ENCODE measurements at places on chromosomes 1 and 21. TPM values are rescaled to one million over a fixed set of nuclear protein-coding genes. Genes with fewer than 3 reads are reported as not detected.
A peak's percentile ranks its signal among the peaks of the same experiment; 100 is the strongest.

DNA sequence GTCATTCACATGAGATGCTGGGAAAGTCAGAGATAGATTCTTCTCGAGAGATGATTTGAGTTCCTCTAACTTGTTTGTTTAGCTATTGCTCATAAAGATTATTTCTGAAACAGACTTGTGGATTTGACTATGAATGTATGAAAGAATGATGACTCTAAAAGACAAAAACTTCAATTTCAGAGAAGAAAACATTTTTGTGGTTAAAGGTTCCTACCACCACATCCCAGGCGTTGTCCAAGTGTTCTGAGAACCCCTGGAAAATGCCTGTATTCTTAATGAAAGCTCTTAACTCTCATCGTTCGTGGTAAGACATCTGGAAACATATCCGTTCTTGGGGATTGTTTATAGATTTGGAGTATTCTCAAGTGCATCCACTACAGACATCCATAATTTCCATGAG lies 228.7 kb downstream of the BARHL2 start:
- DNase-seq = no peak

DNA sequence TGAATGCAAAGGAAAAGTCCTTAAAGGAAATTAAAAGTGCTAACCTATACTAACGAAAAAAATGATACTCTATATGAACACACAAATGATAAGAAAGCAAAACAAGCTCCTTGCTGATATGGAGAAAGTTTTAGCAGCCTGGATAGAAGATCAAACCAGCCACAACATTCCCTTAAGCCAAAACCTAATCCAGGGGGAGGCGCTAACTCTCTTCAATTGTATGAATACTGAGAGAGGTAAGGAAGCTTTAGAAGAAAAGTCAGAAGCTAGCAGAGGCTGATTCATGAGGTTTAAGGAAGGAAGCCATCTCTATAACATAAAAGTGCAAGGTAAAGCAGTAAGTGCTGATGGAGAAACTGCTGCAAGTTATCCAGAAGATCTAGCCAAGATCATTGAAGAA lies 3.4 kb downstream of the KRTAP23-1 start:
- no peak for DNase-seq

Gene SLC22A15
- polyA plus RNA-seq = 4.1 TPM

GRCh38 chr1:94737124-94737998 lies 82.8 kb upstream of the SLC44A3 start:
- no peak for DNase-seq

DNA sequence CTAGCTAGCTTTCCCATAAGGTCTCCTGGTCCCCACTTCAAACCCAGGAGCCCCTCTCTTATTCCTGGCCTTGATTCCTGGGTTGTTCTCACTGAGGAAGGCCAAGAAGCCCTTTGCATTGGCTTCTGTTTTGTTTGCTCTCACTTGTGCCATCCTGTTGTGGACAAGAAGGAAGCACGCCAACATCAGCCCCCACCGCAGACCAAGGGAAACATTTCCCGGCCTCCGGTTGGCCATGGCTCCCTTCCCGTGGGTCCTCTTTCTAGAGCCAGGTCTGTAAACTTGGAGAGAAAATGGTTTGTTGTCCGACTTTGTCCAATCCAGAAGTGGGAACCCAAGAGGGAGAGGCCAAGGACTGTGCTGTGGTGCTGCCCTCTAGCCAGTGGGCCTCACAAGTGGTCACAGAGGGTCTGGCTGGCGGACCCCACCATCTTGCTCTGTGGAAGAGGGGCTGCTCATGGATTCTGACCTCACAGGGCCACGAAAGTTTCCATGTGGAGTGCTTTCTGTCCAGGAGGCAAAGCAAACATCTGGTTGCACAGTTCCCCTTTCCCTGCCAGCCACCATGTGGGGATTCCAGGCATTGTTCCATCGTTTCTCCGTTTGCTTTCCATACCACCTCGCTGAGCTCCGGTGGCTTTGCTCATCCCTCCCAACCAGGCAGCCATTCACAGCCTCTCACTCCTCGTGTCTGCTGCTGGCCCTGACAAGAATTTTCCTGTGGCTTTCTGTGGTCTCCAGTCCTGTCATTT lies 18.9 kb upstream of the TENT5C start:
- DNase-seq = no peak

Gene FCRLA
- polyA plus RNA-seq = 0.22 TPM

Gene PRMT6
- polyA plus RNA-seq = 44.6 TPM

- DNase-seq = no peak
These were observed 236.2 kb upstream of the NRIP1 start for GRCh38 chr21:15301014-15301413.

Gene PTTG1IP
- polyA plus RNA-seq = 281 TPM

Gene LDLRAD2
- 4.4 TPM for polyA plus RNA-seq

Gene LRRIQ3
- 5.4 TPM for polyA plus RNA-seq

- DNase-seq = peak; percentile 44
These were observed 698 bp downstream of the MOV10 start for GRCh38 chr1:112674986-112675727.

- no peak for DNase-seq
These were observed 110.4 kb downstream of the PDE9A start for GRCh38 chr21:42763581-42764442.

GRCh38 chr1:99352821-99353220 lies 88.5 kb downstream of the PLPPR4 start:
- DNase-seq = no peak

Gene LINGO4
- polyA plus RNA-seq = 0.03 TPM
